ENCODE measurements at places on chromosomes 3 and 15. TPM values are rescaled to one million over a fixed set of nuclear protein-coding genes. Genes with fewer than 3 reads are reported as not detected.

- no peak overlapping the region for H3K4me3 ChIP-seq
- no peak overlapping the region for H3K27ac ChIP-seq
- DNase-seq: no peak
- peaks cover 11% of the 10 kb centered on the region for H3K27me3 ChIP-seq
- peaks cover 7% of the 10 kb centered on the region for H3K4me1 ChIP-seq
- no peaks in the 10 kb centered on the region for H3K36me3 ChIP-seq
Observed at GRCh38 chr3:110814170-110815007, 257.2 kb upstream of the NECTIN3 start.

DNA sequence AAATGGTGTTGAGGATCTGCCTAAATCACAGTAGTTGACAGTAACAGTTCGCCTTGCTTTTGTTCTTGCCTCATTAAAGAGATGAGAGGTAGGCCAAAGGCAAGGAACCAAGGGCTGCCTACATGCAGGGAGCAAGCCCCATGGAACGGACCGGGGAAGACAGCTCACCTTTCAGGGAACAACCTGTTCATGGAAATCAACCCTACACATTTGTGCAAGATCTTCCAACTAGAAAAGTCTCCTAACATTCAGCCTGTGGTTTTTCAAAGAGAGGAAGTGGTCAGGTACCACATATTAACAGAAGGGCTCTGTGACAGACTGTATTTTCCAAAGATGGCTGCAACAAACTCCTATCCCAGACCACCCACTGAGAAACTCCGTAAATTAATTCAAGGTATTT, 1031.8 kb upstream of the NR2F2 start:
- no peak for DNase-seq
- no peak overlapping the region for H3K4me3 ChIP-seq
- no peak overlapping the region for H3K27ac ChIP-seq
- peaks cover 3% of the 10 kb centered on the region for H3K4me1 ChIP-seq

- no peaks in the 10 kb centered on the region for H3K27me3 ChIP-seq
- H3K4me3 ChIP-seq: no peak overlapping the region
- H3K4me1 ChIP-seq: no peaks in the 10 kb centered on the region
- no peak overlapping the region for H3K27ac ChIP-seq
Observed at GRCh38 chr3:114525278-114525677, 231.4 kb downstream of the TIGIT start.

GRCh38 chr15:77836121-77836692, 203.5 kb upstream of the LINGO1 start:
- H3K4me3 ChIP-seq: no peak overlapping the region
- no peaks in the 10 kb centered on the region for H3K36me3 ChIP-seq
- H3K4me1 ChIP-seq: no peaks in the 10 kb centered on the region
- peaks cover 52% of the 10 kb centered on the region for H3K27me3 ChIP-seq
- DNase-seq: no peak

The ALPK3 gene
- total RNA-seq: 0.15 TPM

The PDHB gene
- total RNA-seq: 29.9 TPM
